Mammary epithelial cell (primary cell): ENCODE measurements at places on chromosomes 7 and 10. TPM values are rescaled to one million over a fixed set of nuclear protein-coding genes. Genes with fewer than 3 reads are reported as not detected.

RBM20 gene
- total RNA-seq = 0.17 TPM

DNA sequence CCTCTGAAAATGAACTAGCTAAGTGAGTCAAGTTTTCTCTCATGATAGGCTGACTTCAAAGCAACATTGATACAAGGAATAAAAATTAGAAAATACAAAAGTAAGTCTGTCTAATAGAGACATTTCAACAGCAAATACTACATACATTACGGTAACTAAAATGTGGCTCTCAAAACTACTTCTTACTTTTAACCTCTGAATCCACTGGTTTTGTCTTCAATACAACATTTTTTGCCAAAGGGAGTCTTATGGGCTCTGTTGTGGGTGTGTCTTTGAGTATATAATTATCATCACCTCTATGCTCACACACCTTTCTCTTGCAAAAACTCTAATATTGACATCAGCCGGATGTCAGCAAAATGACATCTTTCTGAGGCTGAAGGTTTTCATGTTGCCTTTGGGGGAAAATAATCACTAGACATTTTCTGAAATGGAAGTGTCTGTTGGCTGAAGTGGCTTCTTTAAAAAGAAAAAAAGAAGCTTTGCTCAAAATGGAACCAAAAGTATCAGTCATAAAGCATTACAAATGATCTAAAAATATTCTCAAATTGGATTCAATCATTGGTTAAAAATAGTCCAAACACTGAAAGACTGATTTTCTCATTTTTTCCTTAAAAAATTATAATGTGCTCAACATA, 41.8 kb upstream of the FAM133B start:
- no peak for DNase-seq

DNA sequence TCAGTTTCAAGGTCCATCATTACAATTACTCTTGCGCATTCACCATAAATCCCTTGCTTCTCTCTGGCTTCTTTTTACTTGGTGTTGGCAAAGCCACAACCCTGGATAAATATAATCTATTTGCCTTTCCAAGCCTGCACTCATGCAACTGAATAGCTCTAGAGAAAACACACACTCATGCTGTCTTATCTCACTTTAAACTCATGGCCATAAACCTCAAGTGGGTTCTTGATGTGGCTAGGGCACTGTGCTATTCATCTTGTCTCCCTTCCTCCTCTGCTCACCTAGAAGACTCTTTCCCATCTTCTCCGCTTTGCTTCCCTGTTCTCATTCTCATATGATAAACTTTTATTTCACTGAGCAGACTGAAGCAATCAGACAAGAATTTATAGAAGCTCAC, 165.4 kb upstream of the MTPN start:
- no peak for DNase-seq

ANKRD7 gene
- 1.7 TPM for total RNA-seq

GRCh38 chr10:130812381-130813148, 499.0 kb downstream of the TCERG1L start:
- DNase-seq = no peak

SRRM3 gene
- total RNA-seq = 0.83 and 1.3 TPM in 2 replicates

DNA sequence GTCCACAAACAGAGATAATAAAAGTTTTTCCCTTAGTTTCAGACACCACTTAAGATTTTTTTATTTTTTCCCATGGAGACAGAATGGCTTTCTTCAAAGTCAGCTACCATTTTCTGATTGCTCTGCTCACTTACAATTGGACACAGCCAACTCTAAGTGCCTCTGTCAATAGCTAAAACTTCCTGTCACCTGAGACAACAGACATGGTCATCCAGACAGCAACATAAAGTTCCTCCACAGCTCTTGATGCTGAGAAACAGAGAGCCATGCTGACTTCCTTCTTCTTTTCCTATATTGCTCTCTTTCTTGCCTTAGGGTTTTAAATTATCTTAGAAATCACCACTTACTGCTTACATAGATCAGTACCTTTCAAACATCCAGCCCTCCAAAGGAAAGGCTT, 12.0 kb downstream of the ZNF800 start:
- DNase-seq = no peak

- DNase-seq = no peak
These were observed 1260.3 kb downstream of the XPNPEP1 start for GRCh38 chr10:108662975-108663374.

DNA sequence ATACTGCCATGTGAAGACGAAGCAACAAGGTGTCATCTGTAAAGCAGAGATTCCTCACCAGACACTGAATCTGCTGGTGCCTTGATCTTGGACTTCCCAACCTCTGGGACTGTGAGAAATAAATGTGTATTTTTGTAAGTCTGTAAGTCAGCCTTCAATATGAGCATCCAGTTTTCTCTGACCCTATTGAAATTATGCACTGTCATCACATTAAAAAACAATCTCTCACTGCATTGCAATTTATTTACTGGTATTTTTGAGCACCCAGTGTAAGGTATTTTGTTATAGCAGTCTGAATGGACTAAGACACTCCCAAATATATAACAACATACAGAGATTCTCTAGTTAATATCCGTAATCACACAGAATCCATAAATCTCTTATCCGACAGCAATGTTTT, 77.5 kb upstream of the CDK6 start:
- no peak for DNase-seq

GRCh38 chr10:79494871-79495705, 17.2 kb upstream of the EIF5AL1 start:
- no peak for DNase-seq

GRCh38 chr10:91745090-91745831, 53.0 kb upstream of the TNKS2 start:
- DNase-seq = peak; percentile 55

EGR2 gene
- 0.53 and 0.64 TPM in 2 replicates for total RNA-seq

DNA sequence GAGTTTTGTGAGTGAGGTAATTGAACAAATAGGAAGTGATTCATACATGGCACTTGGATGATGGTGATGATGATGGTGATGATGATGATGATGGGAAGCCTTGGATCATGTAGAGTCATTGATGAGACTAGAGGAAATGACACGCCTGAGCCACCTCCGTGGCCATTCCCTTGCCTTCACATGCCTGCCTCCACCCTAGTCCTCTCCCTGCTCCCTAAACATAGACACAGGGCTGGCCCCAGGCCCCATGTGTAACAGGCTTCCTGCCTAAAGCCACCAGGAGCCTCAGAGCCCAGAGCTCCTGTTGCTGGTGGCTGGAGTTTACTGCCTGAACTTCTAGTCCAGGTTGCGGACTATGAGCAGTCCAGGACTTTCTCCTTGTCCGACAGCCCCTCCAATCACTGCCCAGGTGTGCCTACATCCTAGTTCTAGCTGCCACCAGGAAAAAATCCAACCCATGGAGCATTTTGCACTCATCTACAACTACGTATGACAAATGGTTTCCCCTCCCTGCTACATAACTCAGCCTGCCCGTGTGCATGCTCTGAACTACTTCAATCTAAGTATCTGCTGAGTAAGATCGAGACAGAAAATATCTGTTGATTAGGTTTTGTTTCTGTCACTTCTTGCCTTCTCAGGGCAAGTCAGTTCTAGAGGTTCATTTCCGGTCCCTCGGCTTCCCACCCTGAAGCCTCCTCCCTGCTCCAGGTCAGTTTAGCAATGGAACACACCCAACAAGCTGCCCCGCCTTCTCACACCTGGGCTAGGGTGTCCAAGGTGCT, 35.5 kb upstream of the KDM7A start:
- peak; percentile 74 for DNase-seq

DNA sequence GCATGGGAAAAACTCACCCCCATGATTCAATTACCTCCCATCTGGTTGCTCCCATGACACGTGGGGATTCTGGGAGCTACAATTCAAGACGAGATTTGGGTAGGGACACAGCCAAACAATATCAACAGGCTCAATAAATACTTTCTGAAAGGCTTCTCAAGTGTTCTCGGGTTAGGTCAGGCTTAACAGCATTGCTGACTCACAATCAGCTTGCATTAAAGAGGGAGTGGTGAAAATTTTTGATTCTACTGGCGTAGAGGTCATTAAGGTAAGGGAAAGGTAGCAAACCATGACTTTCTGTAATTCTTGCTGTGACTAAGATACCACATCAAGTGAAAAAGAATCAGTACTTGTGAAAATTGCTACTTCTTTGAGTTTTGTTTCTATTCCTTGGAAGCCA, 126.4 kb downstream of the JCAD start:
- peak; percentile 36 for DNase-seq

- DNase-seq = no peak
These were observed 13.4 kb upstream of the WDFY4 start for GRCh38 chr10:48670978-48671913.

PLXNA4 gene
- total RNA-seq = not detected in 2 replicates

DRGX gene
- total RNA-seq = not detected

ACTR3C gene
- total RNA-seq = 8.3 TPM

GRCh38 chr7:71594736-71595135, 462.8 kb downstream of the GALNT17 start:
- no peak for DNase-seq

- no peak for DNase-seq
These were observed 24.7 kb upstream of the DPYSL4 start for GRCh38 chr10:132162021-132162531.
